ENCODE measurements at places on chromosomes 7 and 10.
A peak's percentile ranks its signal among the peaks of the same experiment; 100 is the strongest.

- DNase-seq = peak; percentile 59
Observed at GRCh38 chr10:132078746-132079345, 13.1 kb downstream of the JAKMIP3 start.

GRCh38 chr10:79128923-79129305 lies 60.1 kb downstream of the ZMIZ1 start:
- DNase-seq = no peak

- no peak for DNase-seq
Observed at GRCh38 chr7:4272141-4272540, 410.0 kb upstream of the FOXK1 start.

DNA sequence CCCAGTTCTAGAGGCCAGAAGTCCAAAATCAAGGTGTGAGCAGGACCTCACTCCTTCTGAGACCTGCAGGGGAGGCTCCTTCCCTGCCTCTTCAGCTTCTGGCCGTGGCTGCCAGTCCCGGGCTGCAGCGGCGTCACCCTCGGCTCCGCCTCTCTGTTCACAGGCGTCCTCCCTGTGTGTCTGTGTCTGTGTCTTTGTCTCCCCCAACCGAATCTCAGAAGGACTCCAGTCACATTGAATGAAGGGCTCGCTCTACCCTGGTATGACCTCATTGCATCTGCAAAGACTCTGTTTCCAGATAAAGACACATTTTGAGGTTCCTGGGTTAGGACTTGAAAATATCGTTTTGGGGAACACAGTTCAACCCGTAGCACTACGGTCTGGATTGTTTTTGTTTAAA lies 33.1 kb upstream of the GALNT11 start:
- DNase-seq = peak; percentile 46

DNA sequence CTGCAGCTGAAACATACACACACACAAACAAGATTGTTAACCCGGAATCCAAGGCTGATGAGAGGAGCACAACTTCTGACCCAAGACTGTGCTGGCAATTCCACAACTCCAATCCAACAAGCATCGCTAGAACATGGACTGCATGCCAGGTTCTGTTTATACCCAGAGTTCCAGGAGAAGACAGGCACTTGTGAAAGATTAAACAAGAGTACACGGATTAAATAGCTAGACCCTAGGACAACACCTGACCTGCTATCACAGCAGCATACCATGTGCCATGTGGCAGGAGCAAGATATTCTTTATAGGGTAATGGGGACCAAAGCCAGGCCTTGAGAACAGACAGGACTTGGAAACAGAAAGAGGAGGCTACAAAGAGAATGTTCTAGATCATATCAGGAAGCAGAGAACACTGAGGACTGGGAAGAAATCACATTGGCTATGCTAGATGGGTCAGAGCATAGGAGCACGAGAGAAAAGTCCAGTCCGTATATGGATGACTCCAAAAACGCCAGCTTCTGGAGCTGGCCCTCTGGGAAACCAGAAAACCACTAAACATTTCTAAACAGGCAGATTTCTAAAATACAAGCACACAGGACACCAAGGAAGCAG lies 83.7 kb upstream of the ATP6V0A4 start:
- no peak for DNase-seq
